ENCODE measurements at places on chromosomes 7 and 10.

DNA sequence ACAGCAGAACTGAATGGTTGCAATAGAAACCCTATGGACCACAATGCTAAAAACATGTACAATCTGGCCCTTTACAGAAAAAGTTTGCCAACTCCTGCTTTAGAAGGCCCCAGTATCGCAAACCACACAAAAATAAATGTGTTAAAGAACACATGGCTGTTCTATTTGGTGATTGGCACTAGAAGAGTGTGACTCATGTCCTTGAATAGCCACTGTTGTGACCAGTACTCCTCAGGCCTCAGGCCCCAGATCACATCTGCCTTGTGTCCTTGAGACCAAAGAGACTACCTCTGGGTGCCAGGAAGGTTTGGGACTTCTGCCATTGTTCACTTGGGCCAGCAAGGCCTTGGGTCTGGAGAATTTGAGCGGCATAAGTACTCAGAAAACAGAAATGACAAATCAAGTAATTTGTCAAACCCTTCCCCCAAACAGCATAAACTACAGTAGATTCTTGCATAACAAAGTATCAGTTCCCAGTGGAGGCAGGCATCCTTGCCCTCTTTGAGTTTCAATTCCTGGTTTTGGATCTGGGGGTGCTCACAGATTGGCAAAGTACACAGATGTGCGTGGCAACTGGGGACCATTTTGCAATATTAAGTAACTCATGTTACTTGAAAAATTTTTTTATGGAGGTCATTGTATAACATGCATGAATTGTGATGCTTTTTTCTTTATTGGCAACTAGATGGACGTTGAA, 50.2 kb downstream of the MTURN start:
- no peak for DNase-seq

DNA sequence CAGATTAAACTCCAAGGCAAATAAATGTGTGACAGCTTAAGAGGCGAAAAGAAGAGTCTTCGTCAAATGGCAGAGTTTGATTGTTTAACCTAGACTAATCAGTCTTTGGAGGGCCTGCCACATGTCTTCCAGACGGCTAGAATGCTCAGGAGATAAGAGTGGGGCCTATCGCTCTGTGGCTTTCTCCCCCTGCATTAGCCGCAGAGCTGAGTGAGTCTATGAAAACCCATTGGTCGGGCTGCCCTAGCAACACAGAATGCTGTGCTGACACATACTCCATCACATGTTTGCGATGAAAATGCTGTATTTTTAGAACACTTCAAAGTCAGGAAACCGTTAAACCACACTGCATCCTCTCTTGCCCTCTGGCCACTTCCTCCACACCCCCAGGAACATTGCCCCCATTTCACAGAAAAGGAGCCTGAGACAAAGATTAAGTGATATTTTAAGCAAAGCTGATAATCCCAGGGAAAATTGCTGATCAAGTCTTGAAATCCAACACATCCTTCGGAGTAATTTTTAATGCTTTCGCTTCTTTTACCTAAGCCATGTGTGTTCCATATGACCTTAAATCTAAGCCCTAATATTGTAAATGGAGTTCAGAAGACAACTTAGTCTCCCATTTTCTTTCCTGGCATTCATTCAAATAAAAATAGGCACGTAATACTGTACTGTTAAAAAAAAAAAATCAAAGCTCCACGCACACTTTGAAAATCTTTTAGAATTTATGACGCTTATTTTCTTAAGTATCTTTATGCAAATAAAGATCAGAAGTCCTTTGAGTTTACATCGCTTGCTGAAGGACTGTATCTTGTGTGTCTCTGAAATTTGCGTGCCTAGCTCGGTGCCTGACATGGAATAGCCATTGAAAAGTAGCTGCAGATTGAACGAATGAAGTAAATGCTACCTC, 161.2 kb downstream of the CELF2 start:
- DNase-seq: no peak

DNA sequence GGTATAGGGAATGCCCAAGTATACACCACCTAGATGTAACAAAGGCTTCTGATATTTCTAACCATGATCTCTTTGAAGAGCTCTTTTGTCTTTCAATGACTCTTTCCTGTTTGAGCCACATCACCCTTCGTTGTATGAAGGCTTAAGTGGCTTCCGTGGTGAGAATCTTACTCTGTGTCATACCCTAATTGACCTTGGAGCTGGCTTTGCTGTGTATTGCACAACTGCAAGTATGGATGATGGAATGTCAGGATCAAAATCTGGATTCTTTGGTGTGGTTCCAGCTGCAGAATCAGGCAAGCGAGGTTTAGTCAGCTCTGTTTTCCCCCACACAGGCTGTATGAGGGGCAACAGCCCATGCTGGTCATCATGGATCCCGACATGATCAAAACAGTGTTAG, 16.0 kb downstream of the CYP3A43 start:
- no peak for DNase-seq

- DNase-seq: no peak
Observed at GRCh38 chr7:139058943-139059342, 23.1 kb upstream of the ZC3HAV1L start.

GRCh38 chr7:136868496-136869000, at the start of gene CHRM2:
CHRM2 (plus strand) TSS chr7:136868652; CDS start chr7:137014866, 146,214 bp downstream.
- peak; percentile 49 for DNase-seq

DNA sequence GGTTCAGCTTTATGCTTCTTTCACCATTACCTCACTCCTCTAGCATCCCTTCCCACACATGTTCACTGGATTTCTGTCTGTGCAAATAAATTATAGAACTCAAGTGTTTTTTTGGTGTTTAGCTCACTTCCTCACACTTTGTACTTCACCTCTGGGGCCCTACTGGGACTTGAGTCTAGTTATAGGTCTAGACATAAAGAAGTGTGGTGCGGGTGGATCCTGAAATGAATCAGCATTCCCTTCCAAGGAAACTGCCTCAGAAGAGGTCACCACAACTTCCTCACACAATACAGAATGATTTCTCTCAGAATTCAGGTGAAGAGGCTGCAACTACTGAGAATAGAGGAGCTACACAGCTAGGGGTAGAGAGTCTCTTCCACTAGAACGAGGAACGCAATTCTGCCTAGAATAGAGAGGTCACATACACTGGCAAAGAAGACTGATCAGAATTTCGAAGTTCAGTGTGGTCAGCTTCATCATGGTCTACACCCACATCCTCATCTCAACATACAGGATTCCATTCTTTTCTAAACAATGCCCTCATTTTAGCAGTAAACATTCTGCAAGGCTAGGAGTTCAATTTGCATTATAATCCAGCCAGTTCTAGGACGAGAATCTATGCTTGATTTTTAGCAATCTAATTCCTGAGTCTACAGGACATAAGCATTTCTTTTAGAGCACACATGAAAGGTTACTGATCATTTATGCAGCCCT, 938.7 kb upstream of the PHF14 start:
- DNase-seq: no peak

GRCh38 chr10:7027913-7028808, 382.7 kb downstream of the SFMBT2 start:
- no peak for DNase-seq

DNA sequence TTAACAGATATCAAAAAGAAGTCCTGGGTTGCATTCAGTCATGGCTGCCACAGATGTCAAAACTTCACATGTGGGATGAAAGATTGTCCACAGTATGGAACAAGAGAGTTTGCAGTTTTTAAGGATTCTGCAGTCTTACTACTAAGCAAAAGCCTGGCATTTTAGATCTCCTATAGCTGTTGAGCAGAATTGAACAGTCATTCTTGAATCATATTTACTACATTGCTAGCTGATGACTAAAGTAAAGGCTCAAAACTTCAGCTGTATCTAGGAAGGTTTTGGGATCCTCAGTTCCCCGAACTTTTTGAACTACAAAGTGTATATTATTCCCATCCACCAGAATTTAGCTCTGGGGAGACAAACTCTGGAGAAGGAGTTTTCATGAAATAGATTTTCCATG, 31.0 kb downstream of the BET1 start:
- DNase-seq: no peak

DNA sequence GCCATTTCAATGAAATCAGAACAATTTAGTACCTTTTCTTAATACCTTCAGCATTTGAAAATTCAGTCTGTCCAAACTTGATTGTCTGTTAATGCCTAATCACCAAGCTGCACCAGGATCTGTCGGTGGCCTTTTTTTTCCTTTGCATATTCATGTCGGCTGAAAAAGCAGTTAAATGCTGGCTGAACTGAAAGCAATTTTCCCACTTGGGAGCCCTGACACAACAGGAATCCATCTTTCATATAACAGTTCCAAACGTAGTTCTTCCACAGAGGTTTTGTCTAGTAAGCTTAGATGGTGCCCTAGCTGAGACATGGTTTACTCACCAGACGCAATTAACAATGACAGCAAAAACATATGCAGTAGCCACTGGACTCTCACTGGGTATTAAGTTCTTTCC, 83.6 kb upstream of the CHCHD3 start:
- DNase-seq: no peak

DNA sequence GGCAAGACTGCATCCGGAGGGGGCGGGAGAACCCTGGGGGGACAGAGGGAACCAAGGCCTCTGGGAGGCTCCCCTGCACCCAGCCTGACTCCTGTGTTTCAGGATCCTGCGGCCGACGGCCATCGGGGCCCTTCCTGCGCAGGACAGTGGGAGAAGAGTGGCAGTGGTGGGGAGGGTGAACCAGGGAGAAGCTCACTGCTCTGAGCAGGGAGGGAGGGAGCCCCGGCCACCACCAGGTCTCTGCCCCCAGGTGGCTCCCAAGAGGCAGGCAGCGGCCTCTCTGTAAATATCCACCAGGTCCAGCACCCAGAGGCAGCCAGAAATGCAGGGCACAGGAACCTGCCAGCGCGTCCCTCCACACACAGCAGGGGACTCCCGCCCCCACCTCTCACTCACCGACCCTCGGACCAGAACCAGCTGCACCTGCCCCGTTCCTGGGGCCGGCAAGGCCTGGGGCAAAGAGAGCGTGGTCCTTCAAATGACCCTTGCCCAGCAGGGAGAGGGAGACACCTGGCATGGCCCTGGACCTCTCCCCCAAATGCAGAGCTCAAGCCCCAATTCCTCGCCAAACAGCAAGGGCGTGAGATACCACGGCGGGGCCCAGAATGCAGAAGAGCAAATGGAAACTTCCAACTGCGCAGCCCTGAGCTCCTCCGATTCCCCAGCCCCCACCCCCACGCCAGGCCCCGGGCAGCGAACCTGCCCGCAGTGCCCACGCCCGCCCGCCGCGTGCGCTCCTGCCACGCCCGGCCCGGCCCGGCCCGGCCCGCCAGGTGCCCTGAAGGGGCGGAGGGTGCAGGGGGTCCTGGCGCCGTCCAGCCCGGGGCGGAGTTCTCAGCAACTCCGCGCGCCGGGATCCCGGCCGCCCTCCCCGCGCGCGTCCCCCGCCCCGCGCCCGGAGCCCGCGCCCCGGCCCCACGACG, 805 bp downstream of the RASGEF1A start:
- no peak for DNase-seq

DNA sequence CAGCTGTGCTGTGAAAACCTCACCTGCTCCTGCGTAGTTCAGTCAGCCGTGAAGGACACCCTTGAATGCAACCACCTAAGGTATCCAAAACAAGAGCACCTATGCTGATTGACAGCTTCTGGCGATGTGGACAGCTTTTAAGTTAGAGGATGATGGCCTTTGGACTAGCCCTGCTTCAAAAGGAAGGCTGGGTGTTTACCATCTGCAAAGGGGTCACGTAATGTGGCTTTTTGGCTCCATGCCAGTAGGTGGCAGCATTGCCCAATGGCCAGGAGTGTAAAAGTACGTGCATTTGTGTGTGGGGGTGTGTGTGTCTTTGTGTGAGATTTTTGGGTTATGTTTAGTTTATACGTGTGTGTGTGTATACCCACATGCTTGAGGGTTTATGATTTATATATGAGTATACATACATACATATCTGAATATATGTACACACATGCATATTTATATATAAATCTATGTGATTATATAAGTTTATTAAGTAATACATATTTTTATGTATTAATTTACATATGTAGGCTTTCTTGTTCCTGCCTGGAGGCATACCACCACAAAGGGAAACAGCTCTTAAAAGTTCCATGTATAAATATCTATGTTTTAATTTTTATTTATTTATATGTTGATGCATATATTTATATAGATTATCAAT, 236.3 kb upstream of the ANKRD30A start:
- DNase-seq: no peak

DNA sequence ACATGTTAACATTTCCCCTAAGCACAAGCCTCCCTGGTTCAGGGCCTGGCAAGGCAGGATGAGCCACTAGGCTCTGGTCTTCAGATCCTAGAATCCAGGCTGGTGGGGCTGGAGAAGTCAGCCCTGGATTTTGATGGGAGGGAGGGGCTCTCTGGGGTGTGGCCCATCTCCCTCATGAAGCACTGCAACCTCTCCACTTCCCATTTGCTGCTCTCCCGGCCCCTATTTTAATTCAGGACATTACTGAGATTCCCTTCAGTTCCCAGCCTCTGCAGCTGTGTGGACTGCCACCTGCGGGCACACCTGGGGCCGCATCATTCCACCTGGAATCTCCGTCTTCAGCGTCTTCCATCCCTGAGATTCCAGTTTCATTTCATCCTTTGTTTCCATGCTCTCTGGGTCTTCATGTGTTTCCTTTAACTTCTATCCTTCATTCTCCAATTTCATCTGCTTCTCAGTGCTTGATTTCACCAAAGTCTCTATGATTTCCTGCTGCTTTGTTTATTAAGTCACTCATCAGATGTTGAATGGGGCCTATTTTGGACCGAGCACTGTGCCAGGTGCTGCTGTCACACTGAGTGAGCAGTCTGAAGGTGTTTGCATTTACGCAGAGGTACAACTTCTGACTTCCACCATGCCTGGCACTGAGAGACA, 253.6 kb downstream of the WDR37 start:
- no peak for DNase-seq

DNA sequence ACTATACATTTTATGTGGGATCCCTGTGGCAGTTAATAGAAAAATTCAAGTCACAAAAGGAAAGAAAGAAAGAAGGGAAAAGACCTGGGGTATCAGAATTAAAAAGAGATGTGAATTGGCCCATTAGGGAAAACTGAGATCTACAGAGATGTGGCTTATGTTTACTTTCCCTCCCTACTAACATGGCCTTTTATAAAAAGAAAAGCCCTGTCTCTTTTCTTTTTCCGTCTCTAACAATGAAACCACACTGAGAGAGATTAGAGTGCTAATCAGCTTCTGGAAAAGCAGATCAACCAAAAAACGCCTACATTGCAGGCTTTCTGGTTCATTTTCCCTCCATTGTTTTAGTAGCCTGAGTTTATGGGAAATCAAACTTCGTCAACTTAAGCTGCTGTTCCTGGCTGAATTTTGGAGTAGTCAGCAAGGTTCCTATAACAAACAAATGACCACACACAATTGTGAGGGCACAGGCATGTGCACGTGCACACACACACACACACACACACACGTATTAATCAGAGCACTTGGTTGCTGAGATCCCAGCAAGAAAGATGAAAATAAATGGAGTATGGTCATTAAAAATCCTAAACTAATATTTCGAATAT, 235.1 kb downstream of the SORCS1 start:
- DNase-seq: no peak

GRCh38 chr10:87961314-87961713, 97.9 kb downstream of the PTEN start:
- DNase-seq: peak; percentile 83

All from SJSA1 (cell line).